ENCODE measurements at places on chromosomes 4 and X.
A peak's percentile ranks its signal among the peaks of the same experiment; 100 is the strongest.

- no peak for DNase-seq
Observed at GRCh38 chr4:185656467-185656931, 121.2 kb upstream of the PDLIM3 start.

DNA sequence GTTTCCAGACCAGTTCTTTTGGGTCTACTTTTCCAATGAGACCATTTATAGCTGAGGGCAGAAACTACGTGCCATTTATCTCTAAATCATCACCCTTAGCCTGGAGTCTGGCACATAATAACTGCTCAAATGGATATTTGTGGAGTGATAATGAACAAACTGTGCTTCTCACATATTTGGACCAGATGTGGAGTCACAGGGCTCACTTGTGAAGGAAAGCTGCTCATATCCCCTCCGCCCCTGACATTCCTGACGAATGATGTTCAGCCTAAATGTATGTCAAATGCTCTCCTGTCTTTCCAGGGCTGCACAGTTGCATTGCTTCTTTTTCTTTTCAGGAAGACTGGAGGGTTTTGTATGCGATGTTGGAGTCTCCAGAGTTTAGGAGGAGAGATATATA is 110.1 kb downstream of the GBA3 start:
- no peak for DNase-seq

DNA sequence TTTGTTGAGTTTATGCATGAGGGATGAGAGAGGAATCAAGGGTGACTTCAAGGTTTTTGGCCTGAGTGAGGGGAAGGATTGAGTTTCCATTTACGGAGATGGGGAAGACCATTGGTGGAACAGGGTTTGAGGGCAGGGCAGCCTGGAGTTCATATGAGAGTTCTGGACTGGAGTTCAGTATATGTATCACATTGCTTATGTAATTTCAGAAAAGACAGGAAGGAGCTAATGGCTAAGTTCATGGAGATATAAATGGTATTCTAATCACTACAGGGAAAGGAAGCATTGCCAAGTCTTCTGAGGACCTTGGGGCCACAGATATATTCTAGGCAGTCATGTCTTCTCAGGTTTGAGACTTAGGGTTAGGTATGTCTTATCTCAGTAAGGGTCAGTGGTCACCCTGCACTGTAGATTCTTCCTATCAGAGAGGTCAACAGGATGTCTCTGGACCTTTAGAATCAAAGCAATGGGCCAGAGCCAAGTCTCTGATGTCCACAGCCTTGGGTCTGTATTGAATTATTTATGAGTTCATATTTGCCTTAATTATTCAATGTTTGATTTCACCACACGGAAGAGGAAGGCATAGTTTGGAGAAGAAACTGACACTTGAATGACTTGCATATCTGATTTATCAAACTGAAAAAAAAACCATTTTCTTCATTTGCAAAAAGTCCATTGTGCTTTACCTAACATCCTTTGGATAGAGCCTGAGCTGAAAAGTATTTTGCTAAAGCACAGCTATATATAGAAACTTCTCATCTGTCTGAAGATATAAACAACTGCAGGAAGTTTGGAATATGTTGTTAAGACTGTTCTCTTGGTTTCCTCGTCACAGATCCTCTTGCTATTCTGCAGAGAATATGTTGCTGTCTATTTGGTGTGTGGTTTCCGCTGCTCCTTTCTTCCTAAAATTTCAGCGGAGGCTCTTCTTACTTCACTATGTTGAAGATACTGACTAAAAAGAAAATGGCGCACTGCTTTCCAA is 139.5 kb downstream of the PDGFRA start:
- DNase-seq, result no peak

DNA sequence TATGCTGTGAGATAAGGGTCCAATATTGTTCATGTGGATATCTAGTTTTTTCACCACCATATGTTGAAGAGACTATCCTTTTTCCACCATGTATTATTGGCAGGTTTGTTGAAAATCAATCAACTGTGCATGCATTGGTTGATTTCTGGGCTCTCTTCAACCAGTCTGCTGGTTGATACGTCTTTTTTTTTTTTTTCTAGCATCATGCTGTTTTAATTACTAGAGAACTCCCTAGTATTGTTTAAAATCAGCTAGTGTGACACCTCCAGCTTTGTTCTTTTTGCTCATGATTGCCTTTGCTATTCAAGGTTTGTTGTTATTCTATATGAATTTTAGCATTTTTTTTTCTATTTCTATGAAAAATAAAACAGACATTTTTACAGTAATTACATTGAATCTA is 123.9 kb downstream of the SLC7A11 start:
- no peak for DNase-seq

- DNase-seq, result no peak
Observed at GRCh38 chr4:7904952-7905915, 34.4 kb downstream of the AFAP1 start.

DNA sequence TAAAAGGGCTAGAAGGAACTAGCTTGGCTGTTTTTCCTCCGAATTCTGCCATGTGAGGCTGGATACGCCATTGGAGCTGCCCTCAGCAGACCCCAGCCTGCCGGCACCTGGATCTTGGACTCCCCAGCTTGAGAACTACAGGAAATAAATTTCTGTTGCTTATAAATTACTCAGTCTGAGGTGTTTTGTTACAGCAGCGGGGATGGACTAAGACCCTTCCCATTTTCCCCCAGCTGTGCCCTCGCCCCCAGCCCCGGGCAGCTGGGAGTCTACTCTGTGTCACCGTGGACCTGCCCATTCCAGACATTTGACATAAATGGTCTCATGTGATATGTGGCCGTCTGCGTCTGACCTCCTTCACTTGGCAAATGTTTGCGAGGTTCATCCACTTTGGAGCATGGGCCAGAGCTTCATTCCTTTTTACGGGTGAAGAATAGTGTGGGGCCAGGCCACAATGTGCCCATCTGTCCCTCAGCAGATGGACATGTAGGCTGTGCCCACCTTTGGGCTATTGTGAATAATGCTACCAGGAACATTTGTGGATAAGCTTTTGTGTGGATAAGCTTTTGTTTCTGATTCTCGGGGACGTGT is 30.7 kb upstream of the SPON2 start:
- DNase-seq, result no peak

GRCh38 chr4:1749370-1749769 is 28.0 kb downstream of the TACC3 start:
- peak; percentile 57 for DNase-seq

- DNase-seq, result peak; percentile 67
Observed at GRCh38 chrX:153669174-153669890, 4.3 kb downstream of the PNCK start.

GRCh38 chr4:121633653-121634052 is 63.1 kb downstream of the ANXA5 start:
- DNase-seq, result no peak

DNA sequence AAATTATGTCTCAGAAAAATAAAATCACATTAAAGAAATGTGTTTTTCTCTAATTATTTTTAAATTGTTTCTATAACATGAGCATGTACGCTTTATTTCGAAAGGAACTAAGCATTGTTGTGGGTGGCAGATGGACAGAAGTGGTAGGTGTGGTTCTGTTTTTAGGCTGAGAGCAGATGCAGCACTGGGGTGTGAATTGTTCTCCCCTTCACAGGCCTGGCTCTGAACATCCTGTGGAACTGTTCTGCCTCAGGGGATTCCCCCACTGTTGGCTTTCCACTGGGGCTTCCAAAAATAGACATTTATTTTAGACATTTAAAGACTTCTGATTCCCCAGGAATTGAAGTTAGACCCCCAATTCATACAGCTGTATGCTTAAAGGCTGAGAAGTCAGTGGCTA is 41.9 kb upstream of the PDHA2 start:
- no peak for DNase-seq
